Activated T-helper 9 cell treated with anti-CD3 and anti-CD28 coated beads, Interleukin-2, amount 50 U/mL, for 16 hours (primary cell): ENCODE measurements at places on chromosomes 13 and 19.

- no peak for DNase-seq
Observed at GRCh38 chr19:45413497-45413896, 7.1 kb downstream of the POLR1G start.

- no peak for DNase-seq
Observed at GRCh38 chr13:41312176-41312500, 1.1 kb downstream of the NAA16 start.

GRCh38 chr19:42117076-42117475 is 15.2 kb downstream of the POU2F2 start:
- no peak for DNase-seq

DNA sequence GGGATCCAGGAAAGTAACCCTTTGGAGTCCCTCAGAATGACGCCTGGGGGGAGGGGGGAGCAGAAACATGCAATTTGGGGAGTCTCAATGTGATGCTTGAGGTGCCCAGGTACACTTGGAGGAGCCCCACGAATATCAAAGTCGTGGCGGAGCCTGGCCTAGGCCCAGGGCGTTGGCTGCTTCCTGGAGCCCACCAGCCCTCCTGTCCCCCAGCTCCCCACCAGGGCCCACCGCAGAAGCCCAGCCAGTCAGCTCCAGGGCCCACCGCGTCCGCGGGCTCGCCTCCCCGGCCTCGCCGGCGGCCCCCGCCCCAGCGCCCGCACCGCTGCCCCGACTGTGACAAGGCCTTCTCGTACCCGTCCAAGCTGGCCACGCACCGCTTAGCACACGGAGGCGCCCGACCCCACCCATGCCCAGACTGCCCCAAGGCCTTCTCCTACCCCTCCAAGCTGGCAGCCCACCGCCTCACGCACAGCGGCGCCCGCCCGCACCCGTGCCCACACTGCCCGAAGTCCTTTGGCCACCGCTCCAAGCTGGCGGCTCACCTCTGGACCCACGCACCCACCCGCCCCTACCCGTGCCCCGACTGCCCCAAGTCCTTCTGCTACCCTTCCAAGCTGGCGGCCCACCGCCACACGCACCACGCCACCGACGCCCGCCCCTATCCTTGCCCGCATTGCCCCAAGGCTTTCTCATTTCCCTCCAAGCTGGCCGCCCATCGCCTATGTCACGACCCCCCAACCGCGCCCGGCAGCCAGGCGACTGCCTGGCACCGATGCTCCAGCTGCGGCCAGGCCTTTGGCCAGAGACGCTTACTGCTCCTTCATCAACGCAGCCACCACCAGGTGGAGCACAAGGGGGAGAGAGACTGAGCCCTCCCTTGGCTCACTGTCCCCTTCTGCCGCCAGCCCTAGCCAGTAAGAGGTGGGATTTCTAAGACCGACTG is 2.1 kb downstream of the ZNF575 start:
- no peak for DNase-seq

GRCh38 chr19:4095488-4095844 is 28.5 kb downstream of the MAP2K2 start:
- no peak for DNase-seq

- no peak for DNase-seq
Observed at GRCh38 chr13:27793507-27794367, 1.5 kb downstream of the GSX1 start.

DNA sequence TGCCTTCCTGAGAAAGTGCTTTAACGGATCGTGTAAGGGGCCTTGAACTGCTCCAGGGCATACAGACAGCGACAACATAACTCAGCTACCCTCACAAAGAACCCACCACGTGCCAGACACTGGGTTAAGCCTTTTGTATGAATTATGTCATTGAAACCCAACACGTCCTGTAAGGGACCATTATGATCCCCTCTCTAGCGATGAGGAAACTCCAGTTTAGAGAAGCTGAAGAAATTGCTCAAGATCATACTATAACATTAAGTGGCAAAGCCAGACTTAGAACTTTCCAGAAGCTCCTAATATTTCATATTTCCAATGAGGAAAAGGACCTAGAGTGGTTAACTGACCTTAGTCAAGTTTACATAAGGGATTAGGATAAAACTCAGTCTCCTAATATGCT is 57.0 kb upstream of the RAP2A start:
- no peak for DNase-seq

DNA sequence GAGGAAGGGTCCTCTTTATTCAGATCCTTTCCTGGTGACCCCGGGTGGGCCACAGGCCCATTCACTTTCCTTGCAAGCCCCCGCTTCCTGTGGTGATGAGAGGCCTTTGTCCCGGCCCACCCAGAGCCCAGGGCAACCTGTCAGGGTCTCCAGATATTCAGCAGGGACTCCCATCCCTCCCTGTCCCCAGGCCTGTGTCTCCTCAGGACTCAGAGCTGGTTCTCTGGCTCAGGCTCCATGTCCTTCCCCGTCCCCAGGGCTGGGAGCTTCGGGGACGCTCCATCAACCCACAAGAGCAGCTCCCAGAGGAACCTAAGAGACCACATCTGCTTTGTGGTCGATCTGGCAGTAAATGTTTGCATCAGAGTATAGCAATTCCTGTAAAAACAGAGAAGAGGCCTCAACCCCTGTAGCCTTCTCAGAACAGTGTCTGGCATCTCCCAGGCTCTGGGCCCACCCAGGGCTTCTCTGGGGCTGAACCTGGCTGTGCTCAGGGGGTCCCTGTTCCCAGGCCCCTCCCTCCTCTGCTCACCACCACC is 7.8 kb downstream of the CEACAM4 start:
- DNase-seq = no peak

- DNase-seq = no peak
Observed at GRCh38 chr19:40228863-40229262, 2.4 kb upstream of the CCNP start.

GRCh38 chr13:72565893-72566292 is 161.5 kb downstream of the MZT1 start:
- no peak for DNase-seq

DNA sequence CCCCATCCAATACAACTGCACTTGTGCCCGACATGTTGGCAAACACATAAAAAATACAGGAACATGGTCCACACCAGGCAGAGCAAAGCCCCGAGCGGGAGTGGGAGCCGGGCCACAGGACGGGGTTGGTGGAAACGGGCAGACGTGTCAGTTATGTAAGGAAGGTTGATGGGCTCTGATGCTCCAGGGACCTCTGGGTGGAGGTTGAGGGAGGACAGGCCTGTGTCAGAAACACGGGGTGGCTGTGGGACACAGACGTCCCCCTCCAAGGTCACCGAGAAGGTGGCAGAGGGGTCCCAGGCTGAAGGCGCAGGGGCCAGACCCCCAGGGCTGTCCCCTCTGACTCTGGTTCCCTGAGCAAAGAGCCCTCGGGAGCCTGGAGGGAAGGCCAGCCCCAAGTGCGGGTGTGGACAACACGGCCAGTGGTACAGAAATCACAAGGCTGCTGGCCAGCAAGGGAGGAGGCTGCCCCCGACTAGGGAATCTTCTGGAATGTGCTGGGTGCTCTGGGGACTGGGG is 31.4 kb upstream of the C13orf46 start:
- DNase-seq = no peak

- peak; percentile 0 for DNase-seq
Observed at GRCh38 chr19:37251308-37252229, 33.6 kb downstream of the ZNF383 start.

DNA sequence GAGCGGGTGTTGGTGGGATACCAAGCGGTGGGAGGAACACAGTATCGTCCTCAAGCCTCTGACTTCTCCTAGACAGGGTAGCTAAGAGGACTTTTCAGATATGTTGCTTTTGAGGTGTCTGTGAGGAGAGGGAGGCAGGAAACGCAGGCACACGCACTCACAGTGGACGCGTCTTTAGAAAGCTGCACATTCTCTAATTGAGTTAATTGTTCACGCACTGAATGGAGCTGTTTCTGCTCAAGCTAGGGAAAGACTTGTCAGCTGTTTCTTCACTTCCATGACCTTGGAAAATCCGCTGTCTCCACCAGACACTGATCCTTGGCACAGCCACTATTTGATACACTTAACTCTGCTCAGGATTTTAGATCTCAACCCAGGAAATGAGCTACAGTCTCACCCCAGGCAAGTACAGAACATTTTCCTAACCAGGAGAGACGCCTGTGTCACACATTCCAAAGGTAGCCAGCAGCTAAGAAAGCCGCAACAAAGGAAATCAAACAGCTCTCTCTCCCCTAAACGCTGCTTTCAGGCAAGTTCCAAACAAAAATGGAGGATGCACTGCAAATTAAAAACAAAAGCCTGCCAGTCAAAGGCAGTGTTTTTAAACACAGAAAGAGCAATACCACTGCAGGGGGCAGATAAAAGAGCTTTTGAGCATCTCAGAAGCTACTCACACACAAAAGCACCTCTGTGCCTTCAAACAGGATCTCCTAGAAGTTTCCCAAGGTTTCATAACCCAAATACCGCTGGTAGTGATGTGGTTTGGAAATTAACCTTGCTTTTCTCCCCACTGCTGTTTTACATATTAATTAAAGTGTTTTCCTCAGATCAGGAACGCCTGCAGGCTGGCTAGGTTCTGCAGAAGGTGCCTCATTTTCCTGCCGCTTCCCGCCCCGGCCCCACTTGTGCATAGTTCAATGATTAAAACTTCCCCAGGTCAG is 57.3 kb downstream of the IRS2 start:
- DNase-seq = no peak

- no peak for DNase-seq
Observed at GRCh38 chr19:12672744-12673143, 6.1 kb downstream of the WDR83 start.

DNA sequence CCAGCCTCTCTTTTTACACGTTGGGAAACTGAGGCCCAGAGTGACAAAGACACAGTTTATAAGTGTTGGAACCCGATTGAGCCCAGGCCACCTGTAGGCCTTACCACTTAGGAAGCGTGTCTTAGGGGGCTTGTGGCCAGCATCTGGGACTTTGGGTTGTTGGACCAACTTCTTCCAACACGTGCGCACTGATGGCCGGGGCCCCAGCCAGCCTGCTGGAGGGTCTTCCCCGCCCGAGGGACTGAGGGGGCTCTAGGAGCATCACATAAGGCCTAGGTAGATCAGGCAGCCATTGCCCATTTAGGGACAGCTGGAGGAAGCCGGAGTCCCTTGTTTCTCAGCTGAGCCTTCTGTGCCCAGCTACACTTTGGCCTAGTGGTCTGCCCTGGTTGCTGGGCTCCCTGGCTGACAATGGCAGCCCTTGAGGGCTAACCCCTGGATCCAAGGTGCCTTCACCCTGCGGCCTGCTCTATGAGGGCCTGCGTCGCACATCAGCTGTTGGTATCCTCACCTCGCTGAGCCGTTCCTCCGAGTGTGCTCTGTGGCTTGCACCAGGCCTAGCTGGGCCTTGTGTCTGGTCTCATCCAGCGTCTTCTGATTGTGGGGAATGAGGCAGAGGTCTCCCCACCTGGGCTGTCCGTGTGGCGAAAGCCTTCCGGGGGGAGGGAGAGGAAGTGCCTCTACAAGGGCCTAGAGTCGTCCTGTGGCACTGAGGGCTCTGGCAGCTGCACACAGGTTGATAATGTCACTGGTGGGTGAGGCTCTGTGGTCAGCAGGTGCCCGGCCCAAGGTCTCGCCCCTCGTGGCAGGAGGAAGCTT is 1.2 kb downstream of the RAB11B start:
- DNase-seq = no peak

- DNase-seq = no peak
Observed at GRCh38 chr13:110209950-110210603, 96.9 kb downstream of the COL4A1 start.

DNA sequence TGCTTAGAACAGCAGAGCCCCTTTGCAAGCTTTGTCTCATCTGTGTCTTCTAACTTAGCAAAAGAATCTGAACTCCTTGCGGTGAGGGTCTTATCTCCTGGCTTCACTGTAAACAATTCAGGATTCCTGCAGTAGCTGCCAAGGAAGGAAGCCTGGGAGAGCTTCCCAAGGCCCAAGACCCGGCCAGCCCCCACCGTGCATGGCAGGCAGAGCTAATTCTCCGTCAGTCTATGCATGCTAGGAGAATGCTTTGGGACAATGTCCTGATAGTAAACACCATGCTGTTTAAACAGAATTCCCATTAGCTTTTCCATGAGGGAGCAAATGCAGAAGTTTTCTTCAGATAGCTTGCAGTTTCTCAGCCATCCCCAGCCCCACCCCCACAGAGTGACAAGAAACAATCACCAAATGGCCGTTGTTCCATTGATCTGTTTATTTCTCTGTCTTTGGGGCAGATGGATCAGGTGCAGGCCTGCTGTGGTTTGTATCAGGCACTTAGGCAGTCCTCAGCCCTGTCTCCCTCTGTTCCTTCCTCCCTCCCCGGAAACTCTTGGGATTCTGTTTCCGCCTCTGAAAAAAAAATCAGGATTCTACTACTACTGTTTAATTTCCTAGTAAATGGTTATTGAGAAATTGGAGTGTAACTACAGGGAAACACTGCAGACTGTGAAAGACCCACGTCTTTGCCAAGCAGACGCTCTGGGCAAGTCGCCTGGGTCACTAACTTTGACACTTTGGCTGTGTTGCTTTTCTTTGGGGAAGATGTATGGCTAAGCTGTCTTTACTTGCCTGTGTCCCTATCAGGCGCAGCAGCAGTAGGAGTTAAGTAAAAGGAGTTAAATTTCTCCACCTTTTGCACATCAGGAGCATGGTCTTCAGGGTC is 40.7 kb upstream of the SPATA13 start:
- no peak for DNase-seq

DNA sequence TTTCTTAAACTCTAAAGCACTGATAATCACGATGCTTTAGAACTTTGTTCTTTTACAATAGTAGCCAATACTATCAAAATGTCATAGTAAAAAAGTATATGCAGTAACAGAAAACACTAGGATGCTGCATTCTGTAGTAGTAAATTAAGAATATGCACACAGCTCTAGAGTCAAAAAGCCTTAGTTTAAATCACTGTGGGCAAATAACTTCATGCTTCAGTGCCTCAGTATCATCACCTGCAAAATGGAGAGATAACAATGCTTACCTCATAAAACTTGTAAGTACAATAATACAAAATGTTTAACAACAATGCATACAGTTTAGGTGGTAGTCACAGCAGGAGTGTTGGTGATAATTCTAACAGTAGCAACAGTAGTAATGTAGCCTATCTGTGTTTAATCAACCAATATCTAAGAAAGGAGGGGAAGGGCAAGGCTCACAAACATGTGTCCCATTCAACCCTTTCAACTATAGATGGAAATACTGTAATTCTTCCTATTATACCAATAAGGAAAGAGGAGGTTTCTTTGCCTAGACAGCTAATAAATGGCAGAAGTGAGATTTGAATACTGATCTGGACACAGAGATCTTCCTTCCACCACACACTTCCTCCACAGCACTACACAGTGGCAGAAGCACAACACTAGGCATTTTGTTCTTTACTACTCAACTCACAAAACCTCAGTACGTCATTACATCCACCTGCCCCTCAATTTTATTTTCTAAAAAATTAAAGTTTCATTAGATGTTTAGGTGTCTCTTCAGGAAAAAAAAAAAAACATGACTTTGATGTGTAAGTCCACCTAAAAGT is 4.6 kb downstream of the RBM26 start:
- no peak for DNase-seq

- no peak for DNase-seq
Observed at GRCh38 chr19:2798733-2799132, 13.4 kb downstream of the THOP1 start.

DNA sequence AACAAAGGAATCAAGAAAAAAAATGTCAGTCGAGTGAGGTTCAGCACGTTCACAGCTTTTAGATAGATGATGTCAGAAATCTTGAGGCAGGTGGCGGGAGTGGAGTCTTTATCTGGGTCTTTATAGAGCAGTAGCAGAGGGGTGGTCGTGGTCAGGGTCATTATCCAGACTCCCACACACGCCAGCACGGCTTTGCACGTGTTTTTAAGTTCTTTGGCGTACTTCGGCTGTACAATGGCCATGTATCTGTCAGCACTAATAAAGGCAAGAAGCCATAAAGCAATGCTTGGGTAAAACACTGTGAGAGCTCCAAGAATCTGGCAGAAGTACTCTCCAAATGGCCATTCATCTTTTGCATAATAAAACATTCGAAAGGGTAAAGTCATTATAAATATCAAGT is 2.9 kb downstream of the GPR18 start:
- DNase-seq = no peak
